ENCODE measurements at places on chromosomes 6 and 20.

GRCh38 chr20:64149809-64150560 is 14.3 kb upstream of the MYT1 start:
- no peak for DNase-seq

DNA sequence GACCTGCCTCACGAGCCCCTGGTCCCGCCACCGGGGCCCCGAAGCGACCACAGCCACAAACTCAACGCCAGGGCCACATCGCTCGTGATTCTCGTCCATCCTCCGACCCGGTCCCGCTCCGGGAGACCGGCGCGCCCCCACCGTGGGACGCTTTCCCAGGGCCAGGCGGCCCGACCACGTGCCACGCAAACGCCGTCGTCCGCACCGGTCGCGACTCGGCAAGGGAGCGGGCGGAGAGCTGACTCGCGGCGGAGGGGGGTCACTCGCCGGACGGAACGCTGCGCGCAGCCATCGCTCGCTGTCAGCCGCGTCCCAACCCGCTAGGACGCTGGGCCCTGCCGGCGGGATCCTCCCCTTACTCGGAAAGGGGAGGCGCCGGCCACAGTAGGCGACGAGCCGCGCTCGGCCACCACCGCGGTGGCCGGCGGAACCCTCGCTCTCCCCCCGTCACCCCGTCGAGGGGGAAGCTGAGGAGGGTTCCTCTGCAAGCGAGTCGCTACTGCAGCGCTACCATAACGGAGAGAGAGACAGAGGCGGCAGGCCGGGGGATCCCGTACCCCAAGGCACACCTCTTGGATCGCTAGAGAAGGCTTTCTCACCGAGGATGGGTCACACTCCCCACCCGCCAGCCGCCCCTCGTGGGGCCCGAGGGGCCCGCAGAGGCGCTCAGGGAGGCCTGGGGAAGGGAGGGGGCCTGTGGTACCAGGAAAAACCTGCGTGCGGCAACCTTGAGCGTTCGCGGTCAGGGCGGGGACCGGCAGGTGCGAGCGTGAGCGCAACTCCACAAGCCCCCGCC is 511.8 kb upstream of the ZNF337 start:
- no peak for DNase-seq

GRCh38 chr6:6414931-6415330 is 94.5 kb upstream of the F13A1 start:
- DNase-seq: no peak

GRCh38 chr6:12152023-12152970 is 137.9 kb upstream of the EDN1 start:
- no peak for DNase-seq

GRCh38 chr20:45293041-45294002 is 13.3 kb upstream of the RBPJL start:
- no peak for DNase-seq

All from non-pigmented ciliary epithelial cell (primary cell).